ENCODE measurements at places on chromosomes 3 and 15.
A peak's percentile ranks its signal among the peaks of the same experiment; 100 is the strongest.

GRCh38 chr3:157921811-157922210 lies 184.4 kb downstream of the SHOX2 start:
- no peaks in the 10 kb centered on the region for H3K36me3 ChIP-seq
- no peaks in the 10 kb centered on the region for H3K27me3 ChIP-seq
- no peak for DNase-seq
- H3K4me3 ChIP-seq = no peak overlapping the region
- H3K27ac ChIP-seq = no peak overlapping the region
- H3K4me1 ChIP-seq = no peaks in the 10 kb centered on the region

- no peak overlapping the region for H3K4me3 ChIP-seq
- no peak for DNase-seq
- no peaks in the 10 kb centered on the region for H3K4me1 ChIP-seq
Observed at GRCh38 chr3:89912031-89912430, 804.6 kb downstream of the EPHA3 start.

DNA sequence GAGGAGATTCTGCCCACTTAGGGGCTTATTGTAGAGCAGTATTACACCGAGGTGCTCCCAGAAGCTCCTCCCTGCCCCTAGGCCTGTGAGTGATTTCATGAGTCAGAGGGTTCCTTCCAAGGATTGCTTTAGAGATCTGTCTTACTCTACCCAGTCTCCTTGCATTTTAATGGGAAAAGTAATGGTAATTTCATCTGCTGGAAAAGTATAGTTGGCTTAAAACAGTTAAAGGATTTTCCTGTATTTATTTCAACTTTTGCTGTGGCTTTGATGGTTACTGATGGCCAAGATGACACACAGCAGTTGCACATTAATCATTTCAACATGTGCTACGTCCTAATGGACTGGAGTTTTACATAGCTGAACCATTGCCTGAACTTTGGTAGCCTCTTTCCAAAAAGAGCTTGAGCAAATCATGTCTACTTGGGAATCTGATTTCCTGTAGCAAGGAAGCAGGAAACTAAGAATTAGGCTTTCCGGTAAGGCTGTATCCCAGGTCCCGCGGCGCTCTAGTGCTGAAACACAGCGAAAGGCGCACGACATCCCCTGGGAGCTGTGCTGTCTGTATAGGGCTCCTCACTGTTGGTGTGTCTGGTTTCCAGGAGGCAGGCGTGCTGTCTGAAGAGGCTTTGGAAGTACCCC lies 9.2 kb upstream of the PGPEP1L start:
- H3K27ac ChIP-seq = no peak overlapping the region
- H3K4me3 ChIP-seq = no peak overlapping the region
- no peak for DNase-seq
- H3K4me1 ChIP-seq = no peaks in the 10 kb centered on the region
- no peaks in the 10 kb centered on the region for H3K27me3 ChIP-seq

DNA sequence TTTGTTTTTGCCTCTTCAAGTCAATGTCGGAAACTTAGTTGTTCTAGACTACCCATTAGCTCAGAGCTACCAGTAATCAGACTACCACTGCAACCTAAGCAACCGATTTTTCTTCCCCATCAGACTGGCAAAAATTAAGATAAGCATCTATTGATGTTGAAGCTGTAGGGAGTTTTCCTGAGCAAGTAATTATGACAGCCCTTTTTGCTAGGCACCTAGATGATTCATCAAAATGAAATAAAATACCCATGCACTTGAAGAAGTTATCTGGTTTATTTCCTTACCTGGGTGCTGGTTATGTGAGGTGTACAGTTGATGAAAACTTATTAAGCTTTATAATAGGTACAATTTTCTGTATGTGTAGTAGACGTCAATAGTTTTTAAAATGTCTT lies 554 bp upstream of the COMMD4 start:
- H3K27ac ChIP-seq = no peak overlapping the region
- peaks cover 3% of the 10 kb centered on the region for H3K4me1 ChIP-seq
- no peak for DNase-seq
- H3K4me3 ChIP-seq = peak overlapping the region; percentile 56

GRCh38 chr3:28328188-28329151 lies 20.1 kb upstream of the ZCWPW2 start:
- H3K27me3 ChIP-seq = no peaks in the 10 kb centered on the region
- no peak for DNase-seq
- no peaks in the 10 kb centered on the region for H3K4me1 ChIP-seq
- peaks cover 32% of the 10 kb centered on the region for H3K36me3 ChIP-seq
- no peak overlapping the region for H3K27ac ChIP-seq

- no peaks in the 10 kb centered on the region for H3K36me3 ChIP-seq
- no peak overlapping the region for H3K27ac ChIP-seq
- DNase-seq = no peak
- no peaks in the 10 kb centered on the region for H3K4me1 ChIP-seq
- no peaks in the 10 kb centered on the region for H3K27me3 ChIP-seq
Observed at GRCh38 chr15:86690566-86690965, 610.9 kb downstream of the AGBL1 start.

GRCh38 chr3:11736136-11736833 lies 92.6 kb upstream of the VGLL4 start:
- no peaks in the 10 kb centered on the region for H3K36me3 ChIP-seq
- H3K4me1 ChIP-seq = no peaks in the 10 kb centered on the region
- DNase-seq = no peak
- no peak overlapping the region for H3K27ac ChIP-seq
- no peak overlapping the region for H3K4me3 ChIP-seq
- no peaks in the 10 kb centered on the region for H3K27me3 ChIP-seq

DNA sequence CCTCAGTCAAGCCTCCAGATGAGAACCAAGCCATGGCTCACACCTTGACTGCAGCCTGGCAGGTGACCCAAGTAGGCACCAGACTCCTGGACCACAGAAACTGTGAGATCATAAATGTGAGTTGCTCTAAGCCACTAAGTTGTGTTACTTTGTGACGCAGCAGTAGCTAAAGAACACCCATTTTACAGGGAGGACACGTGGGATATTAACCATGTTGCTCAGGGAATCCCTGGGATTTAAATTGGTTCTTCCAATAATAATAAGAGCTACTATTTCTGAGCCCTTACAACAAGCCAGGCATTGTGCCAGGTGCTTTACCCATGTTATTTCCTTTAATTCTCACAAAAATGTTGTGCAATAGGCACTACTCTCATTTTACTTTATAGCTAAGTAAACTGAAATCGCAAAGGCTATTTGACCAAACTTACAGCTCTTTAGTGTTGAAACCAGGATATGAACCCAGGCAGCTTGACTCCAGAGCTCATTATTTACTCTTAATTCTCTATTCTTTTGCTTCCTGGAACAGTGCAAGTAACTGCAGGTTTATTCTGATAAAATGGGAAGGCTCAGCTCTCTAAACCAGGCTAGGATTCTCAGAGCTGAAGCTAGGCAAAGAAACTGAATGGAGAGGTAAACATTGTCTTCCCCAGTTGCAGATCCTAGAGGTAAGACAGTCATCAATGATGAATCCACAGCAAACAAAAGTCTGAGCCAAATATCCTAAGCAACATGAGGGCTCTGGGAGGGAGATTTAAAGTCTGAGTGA lies 294.4 kb downstream of the KBTBD8 start:
- H3K27ac ChIP-seq = no peak overlapping the region
- H3K27me3 ChIP-seq = no peaks in the 10 kb centered on the region
- no peak for DNase-seq
- peaks cover 18% of the 10 kb centered on the region for H3K4me1 ChIP-seq

GRCh38 chr3:63624941-63625560 lies 27.4 kb upstream of the SNTN start:
- no peak for DNase-seq
- H3K4me1 ChIP-seq = no peaks in the 10 kb centered on the region
- H3K36me3 ChIP-seq = no peaks in the 10 kb centered on the region

DNA sequence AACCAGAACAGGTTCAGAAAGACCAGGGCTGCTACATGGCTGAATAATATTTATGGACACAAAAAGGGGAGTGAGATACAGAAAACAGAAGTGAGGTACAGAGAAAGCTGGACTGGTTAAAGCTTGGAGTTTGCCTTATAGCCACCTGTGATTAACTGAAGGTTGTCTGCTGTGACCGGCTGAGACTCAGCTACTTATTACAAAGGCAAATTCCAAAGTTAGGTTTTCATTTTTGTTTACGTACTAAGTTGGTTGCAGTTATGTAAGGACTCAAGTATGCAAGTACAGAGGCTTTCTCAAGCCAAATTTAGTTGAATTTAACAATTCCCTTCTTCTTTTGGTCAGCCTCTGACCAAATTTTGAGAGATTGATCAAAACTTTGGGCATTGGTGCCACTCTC lies 264.6 kb downstream of the THSD4 start:
- H3K27me3 ChIP-seq = no peaks in the 10 kb centered on the region
- H3K27ac ChIP-seq = peak overlapping the region; percentile 14
- H3K36me3 ChIP-seq = no peaks in the 10 kb centered on the region
- H3K4me1 ChIP-seq = peaks cover 8% of the 10 kb centered on the region
- no peak for DNase-seq
- H3K4me3 ChIP-seq = no peak overlapping the region

GRCh38 chr3:127784283-127784682 lies 38.0 kb downstream of the MGLL start:
- no peaks in the 10 kb centered on the region for H3K27me3 ChIP-seq
- H3K4me3 ChIP-seq = no peak overlapping the region
- H3K36me3 ChIP-seq = no peaks in the 10 kb centered on the region
- DNase-seq = no peak

DNA sequence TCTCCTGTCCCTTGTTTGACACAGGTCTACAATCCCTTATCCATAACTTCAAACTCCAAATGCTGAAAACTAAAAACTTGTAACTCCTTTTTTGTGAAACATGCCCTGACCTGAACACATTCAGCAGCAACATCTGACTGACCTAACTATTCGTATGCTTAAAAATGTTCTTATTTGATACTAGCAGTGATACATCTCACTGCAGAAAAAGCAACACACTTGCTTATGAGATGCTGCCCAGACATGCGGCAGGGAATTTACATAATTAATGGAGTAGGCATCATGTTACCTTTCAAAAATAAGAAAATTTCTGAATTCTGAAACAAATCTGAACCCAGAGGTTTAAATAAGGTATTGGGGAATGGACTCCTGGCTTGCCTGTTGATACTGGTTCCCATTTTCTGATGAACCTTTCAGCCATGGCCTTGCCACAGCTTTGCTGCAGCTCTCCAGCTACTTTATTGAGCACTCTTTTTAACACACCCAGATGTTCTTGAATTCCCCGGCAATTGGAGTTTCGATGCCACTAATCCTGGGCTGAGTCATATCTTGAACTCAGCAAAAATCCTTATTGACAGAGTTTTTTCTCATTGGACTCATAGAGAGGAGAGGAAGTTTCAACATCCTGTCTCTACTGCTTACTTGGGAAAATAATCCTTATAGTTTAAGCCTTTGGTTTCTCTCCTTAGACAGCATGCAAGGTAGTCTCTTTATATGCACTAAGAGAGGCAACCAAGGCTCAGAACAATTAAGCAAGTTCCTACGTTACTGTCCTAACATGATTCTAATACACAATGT lies 296.6 kb upstream of the LMCD1 start:
- no peaks in the 10 kb centered on the region for H3K4me1 ChIP-seq
- no peak overlapping the region for H3K27ac ChIP-seq
- no peaks in the 10 kb centered on the region for H3K27me3 ChIP-seq
- H3K36me3 ChIP-seq = no peaks in the 10 kb centered on the region
- no peak for DNase-seq

- DNase-seq = no peak
- no peak overlapping the region for H3K4me3 ChIP-seq
- no peaks in the 10 kb centered on the region for H3K36me3 ChIP-seq
- peak overlapping the region; percentile 57 for H3K27ac ChIP-seq
Observed at GRCh38 chr3:170759511-170760173, 110.4 kb downstream of the RPL22L1 start.

GRCh38 chr3:170159933-170160332 lies 21.6 kb downstream of the PHC3 start:
- no peak overlapping the region for H3K4me3 ChIP-seq
- DNase-seq = no peak
- no peak overlapping the region for H3K27ac ChIP-seq
- H3K36me3 ChIP-seq = peaks cover 33% of the 10 kb centered on the region
- no peaks in the 10 kb centered on the region for H3K4me1 ChIP-seq

- no peak for DNase-seq
- no peak overlapping the region for H3K27ac ChIP-seq
- no peaks in the 10 kb centered on the region for H3K27me3 ChIP-seq
- no peaks in the 10 kb centered on the region for H3K36me3 ChIP-seq
- H3K4me1 ChIP-seq = no peaks in the 10 kb centered on the region
Observed at GRCh38 chr15:32802286-32802936, 84.6 kb downstream of the GREM1 start.

- no peaks in the 10 kb centered on the region for H3K27me3 ChIP-seq
- no peak overlapping the region for H3K4me3 ChIP-seq
- no peaks in the 10 kb centered on the region for H3K36me3 ChIP-seq
- DNase-seq = no peak
- no peak overlapping the region for H3K27ac ChIP-seq
- H3K4me1 ChIP-seq = no peaks in the 10 kb centered on the region
Observed at GRCh38 chr15:43239732-43240491, 19.1 kb upstream of the EPB42 start.

- no peaks in the 10 kb centered on the region for H3K27me3 ChIP-seq
- H3K4me1 ChIP-seq = no peaks in the 10 kb centered on the region
Observed at GRCh38 chr3:55718521-55718921, 231.4 kb upstream of the WNT5A start.

GRCh38 chr3:106089806-106090205 lies 221.0 kb upstream of the CBLB start:
- H3K36me3 ChIP-seq = no peaks in the 10 kb centered on the region
- no peaks in the 10 kb centered on the region for H3K27me3 ChIP-seq
- no peak overlapping the region for H3K27ac ChIP-seq
- H3K4me3 ChIP-seq = no peak overlapping the region
- H3K4me1 ChIP-seq = no peaks in the 10 kb centered on the region
- DNase-seq = no peak

DNA sequence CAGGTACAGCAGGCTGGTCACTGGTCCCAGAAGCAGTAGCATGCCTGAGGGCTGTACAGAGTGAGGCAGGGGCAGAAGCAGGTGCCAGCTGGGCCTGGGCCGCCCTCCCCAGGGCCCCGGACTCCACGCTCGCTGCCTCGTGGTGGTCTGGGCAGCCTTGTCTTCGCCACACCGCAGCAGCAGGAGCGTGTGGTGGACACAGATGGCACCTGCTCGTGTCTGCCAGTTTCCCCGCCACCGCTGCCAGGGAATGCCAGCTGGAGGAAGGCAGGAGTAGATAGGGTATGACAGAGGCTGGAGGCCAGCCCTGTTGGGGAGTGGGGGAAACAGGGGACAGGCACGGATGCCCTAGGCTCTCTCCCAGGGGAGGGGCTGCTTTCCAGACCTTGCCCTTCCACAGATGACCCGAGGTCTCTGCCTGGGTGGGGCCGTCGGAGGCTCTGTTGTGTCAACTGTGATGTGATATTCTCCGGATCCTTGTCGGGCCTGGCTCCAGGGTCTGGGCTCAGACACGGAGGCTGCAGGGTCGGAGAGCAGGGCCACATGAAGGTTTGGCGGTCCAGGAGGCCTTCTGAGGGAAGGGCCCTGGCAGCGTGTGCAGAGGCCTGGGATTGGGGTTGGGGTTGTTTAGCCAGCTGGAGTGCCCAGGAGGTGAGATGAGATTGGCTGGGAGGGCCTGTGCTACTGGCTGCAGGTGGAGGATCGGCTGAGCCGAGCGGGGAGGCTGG lies 33.6 kb downstream of the GOLGA6L10 start:
- no peaks in the 10 kb centered on the region for H3K36me3 ChIP-seq
- no peaks in the 10 kb centered on the region for H3K27me3 ChIP-seq
- no peak overlapping the region for H3K4me3 ChIP-seq
- no peaks in the 10 kb centered on the region for H3K4me1 ChIP-seq
- DNase-seq = no peak
- no peak overlapping the region for H3K27ac ChIP-seq

Measured in ascending aorta (tissue), 2 donors.